ENCODE measurements at places on chromosomes 1 and 21.

DNA sequence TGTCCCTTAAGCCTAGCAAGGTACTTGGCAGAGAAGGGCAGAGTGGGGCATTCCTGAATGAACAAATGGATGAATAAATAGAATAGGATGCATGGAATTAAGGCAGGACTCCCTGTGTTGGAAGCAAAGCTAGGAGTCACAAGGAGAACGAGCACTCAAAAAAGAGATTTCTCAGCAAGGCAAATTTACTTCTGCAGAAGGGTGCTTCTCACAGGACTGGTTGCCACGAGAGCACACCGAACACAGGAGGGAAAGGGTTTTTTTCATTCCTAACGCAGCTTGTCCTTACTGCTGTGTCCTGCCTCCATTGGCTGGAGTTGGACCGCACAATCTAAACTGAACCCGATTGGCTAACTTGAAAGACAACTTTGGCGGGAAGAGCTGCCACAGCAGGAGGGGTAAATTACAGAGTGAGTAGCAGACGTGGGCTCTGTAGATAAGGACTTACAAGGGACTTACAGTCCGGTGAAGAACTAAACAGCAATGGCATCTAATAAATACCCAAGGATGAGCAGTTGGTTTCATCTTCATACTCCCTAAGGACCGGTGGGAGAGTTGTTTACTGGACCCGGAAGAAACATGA, 52.4 kb downstream of the KIF26B start:
- no peak for DNase-seq

DNA sequence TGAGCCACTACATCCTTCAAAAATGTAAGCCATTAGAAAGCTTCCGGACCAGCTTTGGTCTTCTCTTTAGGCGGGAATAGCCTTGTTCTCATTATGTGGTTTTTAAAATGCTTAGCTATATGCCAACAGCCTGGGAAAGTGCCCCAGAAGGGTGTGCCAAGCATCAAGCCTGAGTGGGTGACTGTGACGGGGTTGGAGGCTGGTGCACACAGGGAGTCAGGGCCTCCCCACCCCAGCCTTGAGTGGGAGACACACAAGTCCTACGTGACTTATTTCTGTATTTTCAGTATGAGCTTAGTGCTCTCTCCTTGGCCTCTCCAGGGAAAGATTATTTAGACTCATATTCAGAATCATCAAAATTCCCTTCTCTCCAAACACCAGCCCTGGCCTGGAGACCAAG, 9.8 kb downstream of the UBASH3A start:
- DNase-seq: no peak

- DNase-seq: no peak
Measured at GRCh38 chr1:162003830-162004215, 19.8 kb downstream of the OLFML2B start.

GRCh38 chr1:79599257-79599656, 592.7 kb upstream of the ADGRL4 start:
- no peak for DNase-seq

DNA sequence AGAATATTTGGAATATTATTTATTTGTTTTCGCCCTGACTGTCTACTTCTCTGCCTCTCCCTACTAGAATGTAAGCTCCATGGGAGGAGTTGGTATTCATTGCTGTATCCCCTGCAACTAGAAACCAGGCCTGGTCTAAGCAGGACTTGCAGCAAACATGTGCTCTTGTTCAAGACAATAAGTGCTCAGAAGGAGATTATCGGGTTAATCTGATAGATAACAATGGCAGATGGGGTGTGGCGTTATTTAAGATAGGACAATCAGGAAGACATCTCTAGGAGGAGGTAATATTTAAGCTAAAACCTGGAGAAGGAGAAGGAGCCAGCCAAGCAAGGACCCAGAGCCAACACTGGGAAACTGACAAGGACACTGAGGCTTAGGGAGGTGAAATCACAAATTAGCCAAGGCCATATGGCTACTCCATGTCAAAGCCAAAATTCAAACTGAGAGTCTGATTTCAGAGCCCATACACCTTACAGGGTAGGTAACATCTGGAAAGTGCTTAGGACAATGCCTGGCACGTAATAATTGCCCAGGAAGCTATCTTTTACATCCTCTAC, 41.5 kb downstream of the STYXL2 start:
- no peak for DNase-seq

- DNase-seq: no peak
Measured at GRCh38 chr1:241834733-241835377, 13.1 kb upstream of the EXO1 start.

GRCh38 chr1:232538224-232538942, 91.5 kb downstream of the SIPA1L2 start:
- peak; percentile 45 for DNase-seq

All from iPS DF 6.9 (cell line).